ENCODE measurements at places on chromosomes 6 and 20.

DNA sequence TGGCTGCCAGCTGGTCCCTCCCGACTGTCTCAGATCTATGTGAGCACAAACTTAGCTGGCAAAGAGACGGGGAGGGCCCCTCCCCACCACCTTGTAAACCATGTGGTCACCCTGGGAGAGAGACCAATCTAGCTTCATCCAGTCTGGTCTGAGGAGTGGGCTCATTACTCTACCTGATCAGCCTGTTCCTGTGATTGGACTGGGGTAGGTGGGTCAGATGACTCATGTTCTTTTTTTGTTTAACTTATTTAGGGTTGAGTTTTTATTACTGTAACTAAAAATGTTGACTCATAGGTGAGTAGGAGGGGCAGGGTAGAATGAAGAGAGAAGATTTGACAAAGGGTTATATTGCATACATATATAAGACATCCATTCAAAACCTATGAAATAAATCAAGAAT is 4.7 kb downstream of the GSTA4 start:
- DNase-seq, result no peak

DNA sequence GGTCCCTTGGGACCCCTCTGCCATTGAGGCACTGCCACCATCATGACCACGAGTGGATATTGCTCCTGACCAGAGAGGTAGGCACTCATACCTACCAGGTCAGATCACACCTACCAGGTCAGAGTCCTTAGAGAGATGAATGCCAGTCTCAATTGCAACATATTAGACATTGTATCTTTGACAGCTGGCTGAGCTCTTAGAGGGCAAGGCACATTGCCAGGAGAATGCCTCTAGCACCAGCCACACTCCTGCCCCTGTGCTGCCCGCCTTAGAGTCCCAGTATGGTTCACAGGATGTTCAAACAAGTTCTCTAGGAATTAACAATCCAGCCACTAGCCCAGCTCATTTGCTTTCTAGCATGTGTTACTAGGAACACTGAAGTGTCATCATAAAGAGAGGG is 65.9 kb downstream of the TMEM244 start:
- DNase-seq, result peak; percentile 17

DNA sequence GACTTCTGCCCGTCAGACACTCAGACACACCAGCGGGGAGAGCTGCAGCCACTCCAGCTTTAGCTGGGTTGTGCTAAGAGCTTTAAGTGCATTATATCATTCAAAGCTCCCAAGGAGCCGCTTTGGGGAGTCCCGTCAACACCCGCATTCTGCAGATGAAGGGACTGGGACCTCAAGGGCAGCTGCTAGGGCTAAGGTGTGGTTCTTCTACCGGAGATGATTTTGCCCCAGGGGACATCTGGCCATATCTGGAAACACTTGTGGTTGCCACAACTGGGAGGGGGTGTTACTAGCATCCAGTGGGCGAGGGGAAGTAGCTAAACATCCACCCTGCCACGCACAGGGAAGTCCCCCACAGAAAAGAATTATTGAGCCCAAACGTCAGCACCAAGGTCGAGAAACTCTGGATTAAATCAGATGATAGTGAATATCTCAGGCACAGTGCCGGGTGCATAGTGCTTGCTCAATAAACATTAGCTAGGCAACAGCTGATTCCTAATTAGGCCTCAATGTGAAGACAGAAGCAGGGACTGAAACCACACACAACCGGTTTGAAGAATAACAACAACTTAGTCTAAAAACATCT is 29.6 kb downstream of the PMEPA1 start:
- DNase-seq, result no peak

DNA sequence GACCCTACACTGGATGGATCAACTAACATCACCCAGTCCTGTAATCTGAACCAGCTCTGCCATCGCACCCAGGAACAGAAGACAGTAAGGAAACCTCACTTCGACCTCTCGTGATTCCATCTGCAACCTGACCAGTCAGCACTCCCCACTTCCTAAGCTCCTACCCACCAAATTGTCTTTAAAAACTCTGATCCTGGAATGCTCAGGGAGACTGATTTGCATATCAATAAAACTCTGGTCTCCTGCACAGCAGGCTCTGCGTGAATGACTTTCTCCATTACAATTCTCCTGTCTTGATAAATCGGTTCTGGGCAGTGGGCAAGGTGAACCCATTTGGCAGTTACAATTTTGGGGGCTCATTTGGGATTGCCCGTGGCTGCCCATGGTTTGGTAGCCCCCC is 18.3 kb upstream of the AGPAT4 start:
- DNase-seq, result no peak

GRCh38 chr6:45476341-45476740 is 98.6 kb upstream of the SUPT3H start:
- DNase-seq, result no peak

GRCh38 chr6:147161974-147162495 is 42.2 kb upstream of the STXBP5 start:
- no peak for DNase-seq

GRCh38 chr20:58058421-58059259 is 169.8 kb downstream of the ANKRD60 start:
- no peak for DNase-seq

- DNase-seq, result no peak
These were observed 3.9 kb upstream of the LSM14B start for GRCh38 chr20:62118113-62119043.

DNA sequence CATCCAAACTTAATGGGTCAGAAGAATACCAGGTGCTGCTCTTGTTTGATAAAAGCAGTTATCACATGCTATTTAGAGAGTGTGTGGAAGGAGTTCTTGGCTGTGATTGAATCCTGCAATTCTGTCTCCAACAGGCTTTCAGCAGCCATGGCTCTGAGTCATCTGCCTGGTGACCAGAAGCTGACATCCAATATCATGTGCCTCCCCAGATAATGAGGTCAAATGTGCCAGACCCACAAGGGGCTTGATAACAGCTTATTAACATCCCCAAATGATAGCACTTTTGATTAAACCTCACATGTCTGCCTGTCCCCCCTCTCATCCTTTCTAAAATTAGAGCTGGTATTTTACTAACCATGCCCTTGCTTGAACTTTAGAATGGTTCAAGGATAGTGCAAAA is 175.7 kb upstream of the PLN start:
- DNase-seq, result no peak

- no peak for DNase-seq
These were observed 1.7 kb upstream of the VSTM2L start for GRCh38 chr20:37901240-37901639.

GRCh38 chr6:130575557-130575956 is 209.7 kb downstream of the TMEM200A start:
- DNase-seq, result no peak

DNA sequence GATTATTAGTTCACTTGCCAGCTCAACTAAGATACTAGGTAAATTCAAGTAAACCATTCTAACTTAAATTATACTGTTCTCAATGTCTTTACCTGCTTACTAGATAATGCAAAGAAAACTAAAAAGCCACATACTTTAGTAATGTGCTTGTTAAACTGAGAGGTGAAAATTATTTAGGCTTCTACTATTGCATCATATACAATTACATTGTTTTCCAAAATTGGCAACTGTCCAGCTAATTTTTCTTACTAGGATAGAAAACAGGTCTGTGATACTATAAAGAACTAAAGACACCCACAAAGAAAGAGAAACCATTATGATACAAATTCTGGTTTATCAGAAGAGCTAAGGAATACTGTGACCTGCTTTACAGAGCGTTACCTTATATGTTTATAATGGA is 45.6 kb upstream of the ALDH8A1 start:
- DNase-seq, result no peak

GRCh38 chr6:141195251-141195832 is 937.4 kb upstream of the GJE1 start:
- DNase-seq, result no peak

DNA sequence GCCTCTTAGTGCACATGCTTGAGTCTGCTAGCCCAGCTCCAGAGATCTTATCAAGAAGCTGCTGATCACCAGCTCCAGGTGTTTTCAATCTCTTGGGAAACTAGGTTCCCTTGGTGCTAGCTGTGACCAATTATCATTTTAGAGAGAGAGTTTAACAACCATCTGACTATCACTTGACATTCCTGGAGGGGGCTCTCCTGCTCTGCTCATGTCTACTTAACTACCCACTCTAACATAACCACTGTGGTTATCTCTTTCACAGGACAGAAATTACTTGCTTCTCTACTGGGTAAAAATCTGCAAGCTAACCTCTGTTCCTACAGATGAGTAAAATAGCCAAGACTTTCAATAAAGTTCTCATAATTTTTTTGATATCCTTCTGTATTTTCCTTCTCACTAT is 823.4 kb upstream of the GJE1 start:
- DNase-seq, result no peak

GRCh38 chr6:25769983-25770382 is 15.4 kb downstream of the SLC17A4 start:
- DNase-seq, result peak; percentile 7

DNA sequence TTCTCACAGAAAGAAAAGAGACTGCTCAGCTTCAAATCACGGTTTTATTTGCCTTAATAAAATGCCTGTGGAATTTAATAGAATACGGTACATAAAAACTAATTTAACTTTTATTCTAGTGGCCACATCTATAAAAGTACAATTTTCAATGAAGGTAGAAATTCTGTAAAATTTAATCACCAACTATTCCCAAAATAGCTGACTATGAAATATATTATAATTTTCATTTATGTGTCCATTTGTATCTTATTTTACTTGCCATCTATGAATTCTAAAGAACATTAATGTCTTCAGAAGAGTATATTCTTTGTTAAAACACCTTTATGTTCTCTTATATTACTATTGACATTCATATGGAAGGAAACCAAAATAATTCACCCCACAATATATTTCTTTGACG is 192.6 kb downstream of the BTBD3 start:
- no peak for DNase-seq

DNA sequence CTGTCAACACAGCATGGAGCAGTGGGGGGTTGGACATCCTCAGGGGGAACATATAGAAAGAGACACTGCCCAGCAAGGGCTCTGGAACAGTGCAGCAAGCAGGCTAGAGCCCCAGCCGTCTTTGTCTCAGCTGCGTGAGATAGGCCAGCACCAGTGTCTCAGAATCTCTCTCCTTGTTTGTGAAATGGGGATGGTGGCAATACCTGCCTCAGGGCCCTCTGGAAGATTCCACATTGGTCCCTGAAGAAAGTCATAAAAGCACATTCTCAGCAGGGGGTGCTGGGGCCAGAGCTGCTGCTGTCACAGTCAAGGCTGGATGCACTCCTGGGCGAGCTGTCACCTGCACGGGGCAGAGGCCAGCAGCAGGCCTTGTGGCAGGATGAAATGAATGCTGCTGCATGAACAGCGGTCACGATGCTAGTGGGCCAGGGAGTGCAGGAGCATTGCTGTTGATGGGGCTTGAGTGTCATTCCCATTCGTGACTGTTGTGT is 121.7 kb downstream of the SYCP2 start:
- no peak for DNase-seq

DNA sequence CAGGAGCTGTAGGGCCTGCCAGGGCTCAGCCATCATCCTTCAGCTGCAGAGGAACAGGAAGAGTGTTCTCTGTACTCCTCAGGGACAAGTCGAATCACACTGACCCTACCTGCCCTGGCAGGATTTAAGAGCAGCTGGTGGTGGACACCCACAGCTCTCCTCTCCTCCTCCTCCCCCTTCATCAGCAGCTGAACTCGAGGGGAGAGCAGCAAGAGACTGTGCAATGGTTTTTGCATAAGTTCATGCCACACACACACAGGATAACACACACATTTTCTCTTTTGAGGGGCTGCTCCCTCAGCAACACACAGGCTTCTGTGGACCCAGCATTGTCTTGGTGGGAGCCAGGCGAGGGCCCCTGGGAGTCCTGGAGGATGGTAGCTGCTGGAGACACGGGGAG is at the start of gene CST11:
Gene CST11, minus strand, starts transcription at position 101 of the 400 bp plus-strand sequence. Its CDS starts 65 bp downstream, at position 36.
- no peak for DNase-seq

DNA sequence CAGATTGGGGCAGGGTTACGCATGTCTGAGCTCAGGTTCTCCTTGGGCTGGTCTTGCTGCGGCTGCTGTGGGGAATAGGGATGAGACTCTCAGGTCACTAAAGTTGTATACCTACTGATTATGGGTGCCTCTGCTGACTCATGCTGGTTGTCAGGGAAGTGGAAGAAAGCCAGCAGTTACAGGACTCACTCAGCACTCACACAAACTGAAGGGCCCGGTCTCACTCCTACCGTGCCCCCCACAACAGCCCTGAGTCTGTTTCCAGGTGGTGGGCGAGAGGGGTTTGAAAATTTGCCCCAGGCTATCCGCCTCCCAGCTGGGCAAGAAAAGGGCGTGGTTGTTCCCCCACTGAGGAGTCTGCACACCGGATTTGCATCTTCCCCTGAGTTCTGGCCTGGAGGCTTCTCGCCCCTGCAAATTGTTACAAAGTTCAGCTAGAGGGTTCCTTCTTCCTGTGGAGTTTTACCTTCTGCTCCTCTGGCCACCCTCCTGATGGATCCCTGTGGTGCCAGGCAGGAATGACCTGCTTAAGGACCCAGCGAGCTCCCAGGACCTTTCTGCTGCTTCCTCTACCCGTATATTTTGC is 659.2 kb downstream of the HDGFL1 start:
- no peak for DNase-seq

- no peak for DNase-seq
These were observed 8.7 kb upstream of the GATA5 start for GRCh38 chr20:62484478-62484877.

- DNase-seq, result peak; percentile 11
These were observed 117.0 kb downstream of the BMP5 start for GRCh38 chr6:55758156-55758937.

DNA sequence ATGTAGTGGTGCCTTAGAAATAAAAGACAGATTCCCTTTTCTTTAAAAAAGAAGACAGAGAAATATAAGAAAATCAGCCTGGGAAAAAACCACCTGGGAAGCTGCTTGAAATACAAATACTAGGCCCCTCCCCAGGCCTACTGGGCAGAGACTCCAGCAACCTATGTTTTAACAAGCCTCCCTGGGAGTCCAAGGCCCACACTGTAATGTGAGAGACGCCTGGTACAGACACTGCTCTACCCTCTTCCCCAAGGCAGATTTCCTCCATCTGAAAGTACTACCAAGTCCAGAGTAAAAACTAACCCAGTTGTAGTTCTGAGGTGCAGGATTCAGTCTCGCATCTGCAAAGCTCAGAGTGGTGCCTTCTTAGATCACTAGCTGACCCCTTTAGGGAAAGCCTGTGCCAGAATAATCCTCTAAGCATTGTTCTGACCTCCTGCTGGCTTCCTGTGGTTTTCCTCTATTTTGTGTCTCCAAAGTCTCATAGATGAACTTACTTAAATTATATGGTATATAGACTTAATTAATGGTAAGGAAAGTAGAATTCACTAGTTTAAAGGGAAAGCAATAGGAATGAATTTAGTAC is 270.2 kb upstream of the SLC35B3 start:
- DNase-seq, result no peak

GRCh38 chr6:69303382-69303781 is 493.4 kb downstream of the LMBRD1 start:
- no peak for DNase-seq

- peak; percentile 31 for DNase-seq
These were observed 82.9 kb downstream of the PDE10A start for GRCh38 chr6:165580136-165580535.

Data from RCC 7860 (cell line).